CD4-positive, alpha-beta T cell treated with Interleukin-10 for 1 hour (primary cell): ENCODE measurements at places on chromosomes 13 and 19.
A peak's percentile ranks its signal among the peaks of the same experiment; 100 is the strongest.

DNA sequence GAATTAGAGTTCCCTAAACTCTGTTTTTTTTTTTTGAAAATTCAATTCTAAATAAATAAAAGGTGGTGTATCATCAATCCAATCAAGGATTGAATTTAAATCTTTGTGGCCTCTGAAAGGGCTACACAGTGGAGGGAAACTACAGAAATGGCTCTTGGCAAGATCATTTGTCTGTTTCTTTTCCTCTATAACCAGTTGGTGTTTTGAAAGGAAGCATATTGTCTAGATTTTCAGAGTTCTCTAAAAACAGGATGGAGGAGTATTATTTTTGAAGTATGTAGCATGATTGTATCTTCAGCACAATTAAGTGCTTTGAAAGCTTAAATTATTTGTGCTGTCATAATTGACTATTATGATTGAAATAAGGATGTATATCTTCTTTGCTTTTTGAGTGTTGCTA, 29.8 kb downstream of the WASF3 start:
- no peak for DNase-seq

DNA sequence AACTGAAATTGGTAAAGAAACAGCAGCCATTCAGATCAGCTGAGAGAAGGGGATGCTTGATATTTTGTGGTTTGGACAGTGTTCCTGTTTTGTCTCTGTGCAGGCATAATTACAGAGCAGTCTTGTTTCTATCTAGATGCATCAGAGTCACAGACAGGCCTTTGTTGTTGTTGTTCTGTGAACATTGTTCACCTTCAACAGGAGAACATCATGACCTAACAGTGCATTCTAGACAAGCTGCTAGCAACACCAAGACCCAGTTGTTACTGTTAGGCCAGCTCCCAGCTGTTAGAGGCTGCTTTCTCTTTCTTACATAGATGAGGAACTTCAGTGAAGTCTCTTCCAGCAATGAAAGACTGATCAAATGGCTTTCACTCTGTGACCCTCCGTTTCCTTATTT, 8.5 kb upstream of the LSR start:
- peak; percentile 59 for DNase-seq

- peak; percentile 67 for DNase-seq
These were observed 5.0 kb downstream of the SYCE2 start for GRCh38 chr19:12913851-12914690.

- DNase-seq, result no peak
These were observed 17.1 kb upstream of the CD33 start for GRCh38 chr19:51207747-51208146.

DNA sequence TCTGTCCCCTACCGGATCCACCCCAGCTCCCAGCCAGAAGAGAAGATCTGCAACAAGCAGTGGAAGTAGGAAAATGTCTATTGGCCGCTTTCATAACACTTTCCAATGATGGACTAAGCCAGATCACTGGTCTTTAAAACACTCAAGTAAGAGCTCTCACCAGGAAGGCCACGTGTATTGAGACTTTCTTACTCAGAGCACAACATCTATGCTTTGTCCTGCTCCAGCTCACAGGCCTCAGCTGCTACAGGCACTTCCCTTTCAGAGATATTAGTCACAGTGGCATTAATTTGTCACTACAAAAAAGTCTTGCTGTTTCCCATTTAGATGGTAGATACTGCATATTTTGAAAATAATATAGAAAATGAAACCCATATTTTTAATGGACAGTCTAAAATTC, 164.2 kb downstream of the ABCC4 start:
- DNase-seq, result no peak

- DNase-seq, result no peak
These were observed 55.5 kb upstream of the SERP2 start for GRCh38 chr13:44318161-44318560.

DNA sequence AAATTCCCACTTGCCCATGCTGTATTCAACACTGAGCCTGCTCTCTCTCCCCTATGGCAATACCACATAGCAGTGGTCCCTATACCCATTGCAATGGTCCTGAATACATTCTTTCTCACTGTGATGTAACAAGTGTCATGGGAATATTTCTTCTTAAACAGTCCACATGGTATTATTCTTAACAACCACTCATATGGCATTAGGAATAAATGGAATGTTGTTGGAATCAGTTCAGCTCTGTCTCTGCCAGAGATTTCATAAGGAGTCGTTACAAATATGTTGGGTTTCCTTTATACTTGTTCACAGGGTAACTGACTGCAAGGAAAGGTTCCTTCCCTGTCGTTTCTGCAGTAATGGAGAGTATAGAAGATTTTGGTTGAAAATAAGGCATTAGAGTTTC, 128.3 kb upstream of the SPATA13 start:
- no peak for DNase-seq

GRCh38 chr13:76266561-76266960, 619.6 kb downstream of the KCTD12 start:
- DNase-seq, result no peak

- DNase-seq, result no peak
These were observed 77.3 kb upstream of the SLAIN1 start for GRCh38 chr13:77620138-77620537.

- no peak for DNase-seq
These were observed 658.4 kb upstream of the MIR17HG start for GRCh38 chr13:90689111-90689510.

GRCh38 chr13:57630661-57631595, 616 bp upstream of the PCDH17 start:
- no peak for DNase-seq
